Left ventricle myocardium superior (tissue), 1 donor: ENCODE measurements at places on chromosomes 11 and 22. TPM values are rescaled to one million over a fixed set of nuclear protein-coding genes. Genes with fewer than 3 reads are reported as not detected.

DNA sequence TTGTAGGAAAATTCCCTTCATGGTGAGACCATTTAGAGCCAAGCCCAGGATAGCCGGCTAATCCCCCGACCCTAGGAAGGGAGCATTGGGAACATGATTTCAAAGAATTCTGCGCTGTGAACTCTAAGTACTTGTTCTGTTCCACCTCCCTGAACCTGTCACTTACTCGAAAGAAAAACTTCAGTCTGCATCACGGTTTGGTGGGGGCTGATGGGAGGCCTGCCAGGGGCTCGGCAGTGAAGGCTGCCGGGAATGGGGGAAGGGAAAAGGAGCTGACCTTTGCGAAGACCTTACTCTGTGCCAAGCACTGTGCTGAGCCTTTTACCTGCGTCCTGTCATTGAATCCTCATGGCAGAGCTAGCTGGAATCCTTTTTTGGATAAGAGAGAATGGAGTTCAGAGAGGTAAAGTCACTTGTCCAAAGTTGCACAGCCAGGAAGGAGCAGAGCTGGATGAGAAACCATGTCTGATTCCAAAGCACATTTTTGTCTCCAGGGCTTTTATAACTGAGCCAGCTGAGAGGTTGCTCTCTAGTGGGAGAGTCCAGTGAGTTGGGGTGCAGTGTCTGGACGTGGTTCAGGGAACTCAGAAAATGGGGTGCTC, 15.4 kb downstream of the RASD2 start:
- no peak for DNase-seq

FXYD6 gene
- 35.4 TPM for total RNA-seq

NLRX1 gene
- 31.2 TPM for total RNA-seq

MB gene
- 17,299 TPM for total RNA-seq

DNA sequence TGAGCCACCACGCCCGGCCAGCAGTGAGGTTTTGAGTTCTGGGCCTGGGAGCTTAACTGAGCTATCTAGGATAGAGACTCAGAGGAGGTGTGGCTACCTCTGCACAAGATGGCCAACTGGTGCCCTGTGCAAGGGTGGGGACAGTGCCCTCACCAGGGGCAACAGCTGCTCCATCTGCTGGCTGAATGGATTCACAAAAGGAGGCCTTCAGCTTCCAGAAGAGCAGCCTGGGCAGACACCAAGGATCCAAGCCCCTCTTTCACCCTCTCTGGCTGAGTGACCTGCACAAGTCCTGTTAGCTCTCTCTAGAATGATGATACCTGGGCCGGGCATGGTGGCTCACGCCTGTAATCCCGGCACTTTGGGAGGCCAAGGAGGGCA, 33.5 kb upstream of the BAIAP2L2 start:
- no peak for DNase-seq

DNA sequence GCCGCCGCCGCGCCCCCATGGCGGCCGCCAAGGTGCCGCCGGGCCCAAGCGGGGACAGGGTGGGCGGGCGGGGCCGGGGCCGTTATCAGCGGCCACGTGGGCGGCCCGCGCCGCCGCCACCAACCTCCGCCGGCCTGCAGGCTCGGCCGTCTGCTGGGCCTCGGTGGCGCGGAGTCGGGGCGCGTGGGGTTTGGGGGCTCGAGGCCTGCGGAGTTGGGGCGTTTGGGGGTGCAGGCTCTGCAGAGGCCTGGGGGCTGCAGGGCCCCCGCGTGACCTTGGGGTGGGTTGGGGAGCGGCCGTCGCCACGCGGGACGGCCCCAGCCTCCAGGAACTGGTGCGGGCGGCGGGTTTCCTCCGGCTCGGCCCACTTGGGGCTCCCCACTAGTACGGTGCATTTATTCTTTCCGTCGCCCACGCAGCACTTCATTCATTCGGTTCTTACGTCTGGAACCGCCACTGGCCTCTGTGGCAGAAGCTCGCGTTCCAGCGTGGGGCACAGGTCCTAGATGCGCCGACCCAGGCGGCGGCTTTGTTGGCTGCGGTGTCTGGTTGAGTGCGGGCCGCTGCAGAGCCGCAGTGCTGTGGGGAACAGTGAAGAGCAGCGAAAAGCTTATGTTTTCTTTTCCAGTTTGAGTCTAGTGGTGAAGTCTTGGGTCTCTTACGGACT, 740 bp upstream of the TRMT2A start:
- peak; percentile 45 for DNase-seq

CALCA gene
- not detected for total RNA-seq

- peak; percentile 67 for DNase-seq
Observed at GRCh38 chr11:114180301-114181055, 115.7 kb upstream of the NNMT start.

DNA sequence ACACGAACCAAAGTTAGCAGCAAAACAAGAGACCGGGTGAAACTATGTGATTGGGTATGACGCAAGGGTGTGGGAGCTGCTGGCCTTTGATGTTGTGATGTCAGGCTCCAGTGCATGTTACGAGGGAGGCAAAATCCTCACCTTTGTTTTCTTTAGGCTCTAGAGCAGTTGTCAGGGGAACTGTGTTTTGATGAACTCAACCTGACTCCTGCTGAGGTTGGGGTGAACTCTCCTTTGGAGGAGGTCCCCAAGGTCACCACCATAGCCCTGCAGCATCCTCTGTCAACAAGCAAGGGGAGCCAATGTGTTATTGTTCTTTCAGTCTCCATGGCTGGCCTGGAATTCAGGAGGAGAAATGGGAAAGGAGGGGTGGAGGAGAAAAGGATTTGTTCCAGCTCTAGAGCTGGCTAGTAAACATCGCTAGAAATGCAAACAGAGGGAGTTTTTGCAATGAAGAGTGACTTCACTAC, 33.8 kb downstream of the RASSF10 start:
- no peak for DNase-seq

GRCh38 chr11:30917266-30917665, 331.1 kb upstream of the MPPED2 start:
- no peak for DNase-seq

FAM180B gene
- total RNA-seq: not detected

DNA sequence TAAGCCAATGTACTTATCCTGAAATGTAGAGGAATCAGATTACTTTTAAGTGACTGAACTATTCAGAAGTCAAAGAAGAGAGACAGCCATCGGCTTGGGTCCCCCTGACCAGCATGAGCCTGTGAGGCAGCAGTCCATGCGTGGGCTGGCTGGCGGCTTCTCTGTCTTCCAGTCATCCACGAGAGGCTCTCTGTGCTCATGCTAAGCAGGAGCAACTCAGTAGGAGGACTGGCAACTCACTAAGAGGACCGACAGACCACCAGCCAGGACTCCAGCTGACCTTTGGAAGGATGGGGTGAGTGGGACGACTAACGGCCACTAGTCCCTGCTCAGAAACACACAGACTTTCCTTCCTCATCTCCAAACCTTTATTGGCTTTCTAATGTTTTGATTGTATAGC, 43.6 kb downstream of the ARFGAP3 start:
- no peak for DNase-seq

DNA sequence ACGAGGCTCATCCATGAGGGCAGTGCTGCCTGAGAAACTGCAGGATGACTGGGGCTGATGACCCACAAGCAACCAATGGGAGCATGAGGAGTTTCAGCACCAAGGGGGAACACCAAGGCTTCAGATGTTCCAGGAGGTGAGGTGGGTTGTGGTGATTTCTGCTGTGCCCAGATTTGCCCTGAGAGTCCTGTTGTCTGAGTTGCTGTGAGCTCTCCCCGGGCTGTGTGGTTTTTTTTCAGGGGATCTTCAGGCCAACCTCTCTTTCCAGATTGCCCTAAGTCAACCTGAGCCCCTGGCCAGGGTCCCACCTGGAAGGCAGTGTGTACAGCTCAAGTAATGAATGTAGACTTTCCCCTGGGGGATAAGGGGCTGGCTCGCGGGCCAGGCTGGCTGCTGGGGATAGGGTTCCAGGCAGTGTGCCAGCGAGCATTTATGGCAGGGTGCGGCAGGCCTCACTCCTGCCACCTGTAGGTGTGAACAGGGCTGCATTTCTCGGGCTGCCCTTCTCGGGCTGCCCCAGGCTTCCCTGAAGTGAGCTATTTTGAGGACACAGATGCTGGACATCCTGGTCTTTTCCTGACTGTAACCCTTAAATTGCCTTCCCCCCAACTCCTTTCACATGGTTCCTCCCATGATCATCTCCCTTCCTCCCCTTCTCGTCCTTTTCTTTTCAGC, 9.8 kb downstream of the SLC22A6 start:
- peak; percentile 83 for DNase-seq

DNA sequence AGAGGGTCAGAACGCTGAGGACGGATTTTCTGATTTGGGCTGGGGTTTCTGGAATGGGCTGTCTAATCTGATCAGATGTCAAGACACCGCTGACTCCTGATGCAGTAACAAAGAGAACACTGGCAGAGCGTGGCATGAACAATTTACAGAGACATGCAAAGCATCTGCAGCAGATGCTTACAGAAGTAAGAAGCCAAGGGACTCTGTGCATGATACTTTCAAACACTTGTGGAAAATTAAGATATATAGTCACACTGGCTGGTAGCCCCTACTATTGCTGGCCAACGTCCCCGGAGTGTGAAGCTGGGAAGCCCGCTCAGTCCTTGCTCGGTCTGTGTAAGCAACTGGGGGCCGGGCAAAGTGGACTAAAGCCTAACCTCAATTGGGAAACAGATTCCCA, 903.7 kb downstream of the BRD1 start:
- DNase-seq: no peak

GRCh38 chr22:41699264-41700107, at the start of gene MEI1:
Gene MEI1 (plus strand): TSS chr22:41699503. CDS start chr22:41699539, 36 bp downstream.
- peak; percentile 93 for DNase-seq

MPPED2 gene
- 12.3 TPM for total RNA-seq

- no peak for DNase-seq
Observed at GRCh38 chr11:122304306-122304705, 188.3 kb upstream of the BLID start.

- DNase-seq: no peak
Observed at GRCh38 chr11:31955838-31956237, 135.0 kb upstream of the RCN1 start.

P2RX3 gene
- total RNA-seq: 4.5 TPM

POTEH gene
- not detected for total RNA-seq

HPS4 gene
- total RNA-seq: 10.0 TPM

ESAM gene
- 40.5 TPM for total RNA-seq

DNA sequence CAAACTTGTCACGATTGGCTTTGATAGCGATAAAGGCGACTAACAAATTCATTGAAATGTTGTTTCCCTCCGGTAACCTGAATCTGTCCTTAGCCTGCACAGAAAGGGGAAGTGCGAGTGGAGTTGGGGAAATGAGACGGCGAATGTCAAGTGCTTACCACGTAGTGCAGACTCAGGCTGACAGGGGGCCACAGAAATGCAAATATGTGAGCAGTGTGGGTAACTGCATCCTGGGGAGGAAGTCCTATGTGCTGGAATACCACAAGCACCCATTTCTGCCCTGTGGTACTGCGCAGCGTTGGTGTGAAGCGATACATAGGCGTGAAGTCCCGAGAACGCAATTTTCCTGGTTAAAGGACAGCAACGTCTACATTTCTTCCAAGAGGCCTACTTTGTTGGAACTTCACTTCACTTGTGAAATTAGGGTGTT, 869 bp upstream of the EIF4ENIF1 start:
- peak; percentile 41 for DNase-seq
